ENCODE measurements at places on chromosomes 6 and 20.

- no peak for DNase-seq
Measured at GRCh38 chr6:89567630-89568390, 70.7 kb downstream of the LYRM2 start.

DNA sequence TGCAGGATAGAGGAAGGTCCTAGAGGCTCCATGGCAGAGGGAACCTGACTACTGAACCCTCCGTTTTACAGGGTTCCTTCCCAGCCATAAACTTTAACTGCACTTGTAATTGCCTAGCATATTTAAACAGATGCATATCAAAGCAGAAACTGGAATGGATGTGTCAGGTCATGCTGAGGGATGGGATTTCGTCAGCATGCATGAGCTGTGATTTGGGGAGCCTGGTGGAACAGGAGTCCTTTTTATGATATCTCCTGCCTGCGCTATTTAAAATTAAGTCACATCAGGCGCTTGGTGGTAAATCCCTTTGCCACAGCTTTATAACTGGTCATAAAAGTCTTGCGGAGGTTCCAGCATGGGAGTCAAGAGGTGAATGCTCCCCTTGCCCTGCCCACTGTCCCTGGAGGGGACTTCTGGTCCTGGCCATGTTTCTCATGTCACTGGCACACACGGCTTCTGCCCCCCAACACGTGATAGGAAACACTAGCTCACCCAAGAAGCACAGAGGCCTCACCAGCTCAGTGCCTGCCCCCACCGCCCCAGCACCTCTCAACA, 26.0 kb upstream of the PCMTD2 start:
- no peak for DNase-seq

DNA sequence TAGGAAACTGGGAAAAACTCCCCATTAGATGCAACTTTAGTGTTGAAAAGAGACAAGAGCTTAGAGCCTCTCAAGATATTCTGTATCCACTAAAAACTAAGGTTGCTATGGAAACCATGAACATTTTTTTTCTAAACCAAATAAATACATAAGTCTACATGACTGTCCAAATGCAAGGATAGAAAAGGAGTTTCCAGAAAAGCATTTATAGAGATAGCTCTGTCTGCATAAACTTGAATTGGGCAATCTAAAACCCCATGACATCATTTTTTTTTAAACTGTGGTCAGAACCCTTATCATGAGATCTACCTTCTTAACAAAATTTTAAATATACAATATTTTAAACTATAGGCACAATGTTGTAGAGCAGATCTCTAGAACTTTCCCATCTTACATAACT, 36.4 kb upstream of the FAM83B start:
- peak; percentile 74 for DNase-seq

DNA sequence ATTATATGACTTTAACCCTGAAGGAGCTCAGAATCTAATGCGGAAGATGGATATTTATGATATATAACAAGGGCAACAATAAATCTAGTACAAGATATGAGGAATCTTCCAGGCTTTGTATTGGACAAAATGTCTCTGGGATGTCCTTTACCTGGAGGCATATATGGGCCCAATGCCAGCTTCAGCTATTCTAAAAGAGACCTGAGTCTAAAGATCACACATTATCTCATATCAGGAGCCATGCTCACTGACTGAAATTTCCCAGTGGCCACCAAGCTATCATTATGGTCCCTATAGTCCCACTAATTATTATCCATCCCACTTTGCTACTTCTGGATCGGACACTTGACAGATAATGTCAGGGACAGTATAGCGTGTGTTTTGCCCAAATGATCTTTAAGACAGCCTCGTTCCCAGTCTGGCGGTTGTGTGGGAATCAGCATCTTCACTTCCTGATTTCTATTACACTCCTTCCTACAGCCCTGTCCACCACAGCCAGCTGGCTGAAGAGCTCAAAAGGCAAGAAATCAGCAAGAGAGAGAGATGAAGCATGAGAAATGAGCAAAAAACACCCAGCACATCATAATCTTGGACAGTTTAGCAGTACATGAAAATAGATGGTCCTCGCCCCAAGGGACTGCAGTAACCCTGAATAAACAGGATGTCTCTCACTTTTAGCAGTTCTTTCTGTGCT, 34.9 kb downstream of the KLHL31 start:
- DNase-seq = no peak

GRCh38 chr6:99603421-99604165, 3.0 kb upstream of the PRDM13 start:
- no peak for DNase-seq

- DNase-seq = no peak
Measured at GRCh38 chr6:113055061-113055460, 707.9 kb downstream of the RFPL4B start.

DNA sequence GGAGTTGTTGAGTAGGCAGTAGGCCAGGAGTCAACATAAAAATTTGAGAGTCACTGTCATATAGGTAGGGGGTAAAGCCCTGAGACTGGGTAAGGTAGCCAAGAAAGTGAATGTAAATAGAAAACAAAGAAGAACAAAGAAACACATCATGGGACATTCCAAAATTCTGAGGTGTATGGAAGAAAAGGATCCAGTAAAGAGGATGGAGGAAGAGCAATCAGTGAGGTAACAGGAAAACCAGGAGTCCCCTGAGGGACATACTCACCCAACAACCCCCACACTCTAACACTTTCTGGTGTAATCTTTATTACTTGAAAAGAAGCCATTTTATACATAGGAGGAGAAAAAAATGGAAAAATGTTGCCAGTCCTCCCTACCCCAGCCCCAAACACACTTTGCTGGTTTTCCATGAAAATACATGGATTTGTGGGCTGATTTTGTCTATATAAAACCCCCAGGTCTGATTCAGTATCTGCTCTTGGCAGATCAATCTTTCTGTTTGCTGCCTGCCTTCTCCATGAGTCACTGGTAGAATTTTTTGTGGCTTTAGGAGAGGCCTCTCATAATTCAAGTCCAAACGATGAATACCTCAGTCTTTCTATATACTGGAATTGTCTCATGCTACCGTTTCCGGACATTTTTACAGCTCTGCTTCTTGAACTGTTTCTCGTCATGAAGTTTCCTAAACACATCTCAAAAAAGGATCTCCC, 271.4 kb upstream of the MAN1A1 start:
- DNase-seq = peak; percentile 93

GRCh38 chr6:150037526-150038201, 12.3 kb upstream of the RAET1L start:
- DNase-seq = no peak

GRCh38 chr6:122392564-122393350, 6.7 kb upstream of the HSF2 start:
- no peak for DNase-seq

GRCh38 chr6:39003072-39003471, 45.5 kb upstream of the GLP1R start:
- DNase-seq = no peak

GRCh38 chr6:106309766-106310373, 15.7 kb downstream of the ATG5 start:
- DNase-seq = no peak

GRCh38 chr6:109222848-109223247, 127.5 kb downstream of the CEP57L1 start:
- DNase-seq = no peak

GRCh38 chr6:107185391-107185970, 70.2 kb upstream of the BEND3 start:
- DNase-seq = peak; percentile 58

GRCh38 chr6:5115168-5115567, 30.0 kb downstream of the PPP1R3G start:
- DNase-seq = peak; percentile 62

DNA sequence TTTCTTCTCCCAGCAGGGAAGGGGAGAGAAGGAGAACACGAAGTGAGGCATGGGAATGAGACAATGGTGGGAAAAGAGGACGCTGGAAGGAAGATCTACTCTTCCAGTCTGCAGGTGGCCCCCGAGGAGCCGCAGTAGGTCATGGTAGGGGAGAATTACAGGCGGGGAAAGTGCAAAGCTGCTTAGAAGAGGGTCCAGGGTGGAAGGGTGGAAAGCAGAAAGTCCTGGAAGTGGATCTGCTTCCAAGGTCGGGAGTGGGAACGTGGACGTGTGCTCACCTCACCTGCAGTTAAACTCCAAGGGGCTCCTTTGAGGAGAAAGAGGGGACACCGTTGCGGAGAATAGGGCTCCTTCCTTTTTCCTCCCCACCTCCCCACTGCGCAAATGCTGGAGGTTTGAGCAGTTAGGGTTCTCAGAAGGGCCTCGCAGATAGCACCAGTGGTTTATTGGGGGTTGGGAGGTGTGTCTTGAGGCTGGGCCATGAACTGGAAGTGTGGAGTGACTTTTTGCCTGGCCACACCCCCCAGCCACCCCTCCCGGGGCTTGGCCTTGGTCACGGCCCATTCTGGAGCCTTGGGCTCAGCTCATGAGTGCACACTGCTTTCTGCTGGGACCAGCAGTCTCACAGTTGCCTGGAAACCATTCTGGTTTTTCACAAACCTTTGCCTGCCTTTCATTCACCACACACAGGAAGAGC, 100.4 kb upstream of the MLN start:
- no peak for DNase-seq

- DNase-seq = no peak
Measured at GRCh38 chr20:63198606-63199005, 17.3 kb downstream of the YTHDF1 start.

DNA sequence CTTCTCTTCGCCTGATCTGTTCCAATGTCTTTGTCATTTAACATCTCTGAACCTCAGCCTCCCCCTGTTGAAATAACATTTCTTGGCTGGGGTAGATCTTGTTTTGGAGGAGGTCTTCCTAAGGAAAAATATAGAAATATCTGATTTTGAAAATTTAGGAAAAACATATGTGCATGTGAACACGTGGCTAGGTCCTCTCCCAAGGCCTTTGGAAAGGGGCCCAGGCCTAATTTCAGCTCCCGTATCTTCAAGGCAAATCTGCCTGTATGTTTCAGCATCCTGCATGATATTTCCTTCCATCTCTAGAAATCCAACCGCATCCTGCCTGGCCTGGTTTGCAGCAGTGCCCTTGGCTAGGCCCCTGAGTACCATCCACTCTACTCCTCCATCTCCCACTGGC, 261.2 kb downstream of the PHACTR1 start:
- no peak for DNase-seq

DNA sequence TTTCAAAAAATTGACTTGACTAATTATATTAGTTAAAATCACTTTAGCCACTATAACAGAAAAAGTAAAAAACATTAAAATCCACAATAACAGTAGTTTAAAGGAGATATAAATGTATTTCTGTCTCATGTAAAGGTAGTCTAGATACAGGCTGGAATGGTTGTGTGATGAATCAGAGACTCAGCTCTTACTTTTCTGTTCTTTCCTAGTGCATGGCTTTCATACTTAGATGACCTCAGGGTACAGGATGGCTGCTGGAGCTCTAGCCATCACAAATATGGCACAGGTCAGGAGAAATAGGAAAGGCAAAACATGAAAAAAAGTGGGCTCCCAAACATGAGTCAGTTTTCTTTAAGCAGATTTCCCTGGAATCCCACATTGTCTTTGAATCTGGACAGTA, 157.7 kb upstream of the FLRT3 start:
- no peak for DNase-seq

DNA sequence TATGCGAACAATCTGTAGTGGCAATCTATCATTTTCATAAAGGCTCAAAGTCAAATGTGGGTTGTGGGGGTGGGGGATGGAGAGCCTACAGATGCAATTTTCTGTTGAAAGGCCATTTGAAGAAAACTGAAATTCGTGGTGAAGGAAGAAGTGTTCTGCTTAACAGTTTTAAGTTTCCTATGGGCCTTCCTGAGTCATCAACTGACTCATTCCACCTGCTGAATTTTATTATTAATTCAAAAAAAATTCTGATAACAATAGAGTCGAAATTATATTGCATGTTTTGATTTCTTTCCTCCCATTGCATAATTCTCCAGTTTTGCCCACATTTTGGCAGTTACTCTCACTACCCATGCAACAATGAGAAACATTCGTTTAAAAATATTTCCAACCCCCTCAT, 622.3 kb upstream of the ARID1B start:
- DNase-seq = no peak

- DNase-seq = no peak
Measured at GRCh38 chr20:15716256-15716655, 857.0 kb downstream of the KIF16B start.

DNA sequence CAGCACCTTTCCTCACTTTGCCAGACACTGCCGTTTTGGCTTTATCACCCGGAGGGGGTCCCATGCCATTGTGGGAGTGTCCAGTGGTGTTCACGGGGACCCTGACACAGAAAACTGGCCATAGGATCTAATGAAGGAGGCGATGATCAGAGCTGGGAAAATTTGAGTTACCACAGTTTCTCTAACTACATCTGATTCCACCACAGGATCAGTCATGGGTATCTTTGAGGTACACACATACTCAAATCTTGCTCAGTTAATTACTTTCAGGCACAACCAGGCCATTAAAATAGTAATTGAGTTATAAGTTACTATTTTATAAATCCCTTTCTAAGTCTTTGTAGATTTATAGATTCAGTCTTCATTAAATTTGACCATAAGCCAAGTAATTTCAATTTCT, 215.1 kb downstream of the PRL start:
- DNase-seq = no peak

DNA sequence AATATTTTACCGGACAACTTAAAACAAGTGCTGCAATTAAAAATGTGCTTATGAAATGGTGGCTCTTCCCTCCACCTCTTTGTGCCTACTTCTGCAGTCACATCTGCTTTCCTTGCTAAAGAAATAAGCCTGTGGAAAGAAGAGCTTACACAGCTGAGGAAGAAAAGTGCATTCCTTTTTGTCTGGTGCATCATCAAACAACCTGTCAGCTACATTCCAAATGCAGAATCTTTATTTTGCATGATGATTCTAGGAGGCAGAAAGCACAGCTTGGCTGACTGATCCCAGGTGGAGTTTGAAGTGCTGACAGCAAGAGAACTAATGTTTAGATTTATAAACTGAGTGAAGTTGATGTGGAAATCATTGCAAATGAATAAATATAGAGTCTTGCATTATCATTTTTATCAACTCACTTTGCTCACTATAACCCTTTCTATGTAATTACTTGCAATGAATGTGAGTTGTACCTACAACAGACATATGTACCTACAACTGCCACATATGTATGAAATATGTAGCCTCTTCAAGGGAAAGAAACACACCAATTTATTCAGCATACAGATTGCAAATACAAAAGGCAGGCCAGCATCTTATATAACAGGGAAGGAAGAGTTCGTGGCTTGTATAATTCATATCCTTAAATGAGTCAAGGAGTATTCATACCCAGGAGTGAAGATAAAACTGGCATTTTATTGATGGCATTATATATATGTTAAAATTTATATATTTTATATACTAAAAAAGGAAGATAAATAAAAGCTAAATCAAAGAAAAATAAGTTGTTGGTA, 223.4 kb upstream of the MCHR2 start:
- peak; percentile 38 for DNase-seq

- DNase-seq = no peak
Measured at GRCh38 chr20:23368316-23369071, 6.5 kb downstream of the GZF1 start.

GRCh38 chr20:23744817-23745216, 5.9 kb downstream of the CST1 start:
- DNase-seq = no peak

GRCh38 chr20:20014659-20015058, 2.5 kb upstream of the NAA20 start:
- DNase-seq = no peak

GRCh38 chr6:163356324-163356723, 58.2 kb upstream of the QKI start:
- DNase-seq = peak; percentile 34
